ENCODE measurements at places on chromosomes 16 and 17.

GRCh38 chr16:83031524-83031923, 404.8 kb downstream of the CDH13 start:
- no peak for DNase-seq

- DNase-seq: no peak
These were observed 248.2 kb upstream of the MAF start for GRCh38 chr16:79848719-79849118.

GRCh38 chr17:825216-825615, 43.1 kb downstream of the MRM3 start:
- DNase-seq: no peak

DNA sequence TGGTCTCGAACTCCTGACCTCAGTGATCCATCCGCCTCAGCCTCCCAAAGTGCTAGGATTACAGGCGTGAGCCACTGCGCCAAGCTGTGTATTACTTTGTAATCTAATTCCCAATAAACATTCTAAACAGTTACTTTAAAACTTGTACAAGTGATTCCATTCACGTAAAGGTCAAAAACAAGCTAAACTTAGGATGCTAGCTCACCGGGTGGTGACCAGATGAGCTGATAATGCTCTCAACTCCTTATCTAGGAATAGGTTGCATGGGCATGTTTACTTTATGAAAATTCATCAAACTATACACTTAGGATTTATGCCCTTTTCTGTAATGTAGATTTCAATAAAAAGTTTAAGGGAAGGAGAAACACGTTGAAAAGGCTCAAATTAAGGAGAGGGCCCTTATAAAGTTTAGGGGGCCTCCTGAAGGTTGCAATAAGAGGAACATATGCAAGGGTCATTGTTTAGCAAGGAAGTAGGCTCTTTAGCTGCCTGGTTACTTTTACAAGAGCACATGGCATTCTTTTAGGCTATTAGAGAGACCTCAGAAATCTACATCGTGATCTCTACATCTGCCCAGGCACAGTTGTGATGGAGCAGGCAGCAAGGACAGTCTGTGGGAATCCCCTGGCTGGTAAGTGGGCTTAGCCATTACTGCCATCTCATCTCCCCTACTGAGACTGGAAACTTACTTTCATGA, 13.3 kb downstream of the CDR2 start:
- no peak for DNase-seq

DNA sequence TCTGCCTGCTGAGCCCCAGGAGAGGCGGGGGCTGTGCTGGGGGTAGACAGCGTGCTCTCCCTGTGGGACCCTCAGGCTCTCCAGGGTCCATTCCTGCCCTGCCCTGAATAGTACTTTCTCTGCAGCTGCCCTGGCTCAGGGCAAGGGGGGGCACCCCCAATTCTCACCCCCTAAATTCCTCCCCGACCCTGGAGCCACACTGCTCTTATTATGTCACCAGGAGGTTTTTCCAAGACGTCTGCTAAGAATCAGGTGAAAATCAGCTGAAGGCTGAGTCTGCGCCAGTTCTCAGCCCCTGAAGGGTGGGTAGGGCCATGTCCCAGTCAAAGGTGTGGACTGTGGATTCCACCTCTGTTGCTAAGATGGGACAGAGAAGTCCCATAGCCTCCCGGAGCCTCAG, 49.9 kb upstream of the MAP3K14 start:
- no peak for DNase-seq

DNA sequence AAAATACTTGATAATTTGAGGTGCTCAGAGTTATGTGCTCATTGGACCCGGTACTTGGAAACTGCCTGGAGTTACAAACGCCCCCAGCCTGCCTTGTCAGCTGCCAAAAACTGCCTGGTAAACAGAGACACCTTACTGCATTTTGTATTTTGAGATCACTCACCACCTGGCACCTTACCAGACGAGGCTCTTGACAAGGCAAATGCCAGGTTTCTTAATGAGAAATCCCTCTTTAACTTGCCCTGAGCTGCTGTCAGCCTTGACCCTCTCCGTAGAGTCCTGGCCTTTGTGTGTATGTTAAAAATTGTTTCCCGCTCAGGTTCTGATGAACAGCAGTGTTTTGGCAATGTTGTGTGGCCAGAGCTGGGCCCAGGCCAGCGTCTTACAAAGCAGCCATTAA, 28.8 kb downstream of the SYT17 start:
- DNase-seq: no peak

DNA sequence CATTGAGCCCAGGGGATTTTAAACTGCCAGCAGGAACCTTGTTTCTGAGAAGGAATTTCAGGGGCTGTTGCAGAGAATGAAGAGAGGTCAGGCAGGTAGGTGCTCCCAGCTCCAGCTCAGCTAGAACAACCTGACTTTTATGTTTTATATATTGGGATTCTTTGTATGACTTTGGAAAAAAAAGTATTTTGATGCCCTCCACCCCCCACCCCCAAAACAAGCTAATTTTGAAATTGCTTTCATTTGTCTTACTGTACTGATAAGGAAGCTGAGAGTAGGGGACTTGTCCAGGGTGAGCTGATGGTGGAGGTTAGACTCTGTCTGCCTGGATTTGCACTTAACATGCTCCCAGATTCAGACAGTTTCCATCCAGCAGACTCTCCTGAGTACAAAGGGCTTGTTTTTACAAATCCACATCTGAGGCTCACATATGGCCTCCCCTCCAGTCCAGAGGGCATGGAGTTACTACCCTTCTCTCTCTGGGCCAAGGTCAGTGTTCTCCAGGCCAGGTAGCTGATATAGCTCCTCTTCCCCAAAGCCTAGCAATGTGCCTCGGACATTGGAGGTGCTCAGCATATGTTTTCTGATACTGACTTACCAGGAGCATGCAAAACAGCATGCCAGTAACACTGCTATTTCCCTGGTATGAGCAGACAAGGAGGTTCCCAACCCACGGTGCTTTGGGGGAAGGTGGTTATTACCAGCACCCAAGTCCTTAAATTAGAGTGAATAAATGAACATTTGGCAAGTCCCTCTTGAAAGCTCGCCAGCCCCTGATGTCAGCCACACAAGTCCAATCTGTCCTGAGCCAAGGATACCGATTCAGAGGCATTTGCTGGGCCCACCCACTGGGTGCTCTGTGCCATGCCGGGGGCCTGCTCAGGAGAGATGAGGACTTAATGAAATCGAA, 11.3 kb downstream of the STX1B start:
- DNase-seq: no peak

DNA sequence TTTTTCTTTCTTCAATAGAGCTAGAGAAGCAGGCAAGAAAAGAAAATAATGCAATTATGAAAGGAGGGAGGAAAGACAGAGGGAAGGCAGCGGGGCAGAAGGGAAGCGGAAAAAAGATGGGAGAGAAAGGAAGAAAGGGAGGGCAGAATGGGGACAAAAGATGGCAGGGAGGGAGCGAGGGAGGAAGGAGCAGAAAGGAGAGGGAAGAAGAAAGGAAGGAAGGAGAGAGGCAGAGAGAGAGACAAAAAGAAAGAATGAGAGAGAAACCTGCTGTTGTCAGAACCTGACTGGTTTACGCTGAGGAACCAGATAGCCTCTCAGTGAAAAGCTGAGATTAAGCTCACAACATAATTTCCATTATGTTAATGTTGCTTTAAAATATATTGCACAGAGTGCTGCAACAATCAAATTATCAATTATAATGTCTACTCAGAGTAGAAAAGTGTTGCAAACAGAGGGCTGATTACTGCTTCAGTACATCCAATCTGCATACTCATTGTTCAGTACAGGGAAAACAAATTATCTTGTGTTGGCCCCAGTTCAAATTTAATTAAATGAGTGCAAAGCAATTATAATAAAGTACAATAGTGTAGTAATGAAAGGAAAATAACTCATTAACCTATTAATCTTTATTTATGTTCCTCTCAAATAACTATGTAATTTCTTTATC, 32.0 kb upstream of the TOX3 start:
- DNase-seq: no peak

DNA sequence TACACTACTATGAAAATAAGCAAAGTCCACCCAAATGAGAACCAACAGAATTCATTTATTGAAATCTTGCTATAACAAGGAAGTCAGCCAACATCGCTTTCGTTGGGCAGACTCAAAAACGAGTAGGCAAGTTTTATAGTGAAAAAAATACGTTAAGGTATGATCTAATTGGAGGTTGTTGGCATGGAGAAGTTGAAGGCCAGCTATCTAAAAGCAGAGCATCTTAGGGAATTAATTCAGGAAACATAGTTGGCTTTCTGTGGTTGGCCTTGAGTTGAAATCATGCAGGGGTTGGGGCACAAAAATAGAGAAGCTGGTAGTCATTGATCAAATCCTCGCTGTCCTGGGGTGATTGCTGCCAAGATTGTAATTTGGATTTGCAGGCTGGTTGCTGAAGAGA, 118.3 kb downstream of the PPM1E start:
- DNase-seq: no peak

- DNase-seq: no peak
These were observed 109.9 kb downstream of the GNAO1 start for GRCh38 chr16:56300891-56301850.

DNA sequence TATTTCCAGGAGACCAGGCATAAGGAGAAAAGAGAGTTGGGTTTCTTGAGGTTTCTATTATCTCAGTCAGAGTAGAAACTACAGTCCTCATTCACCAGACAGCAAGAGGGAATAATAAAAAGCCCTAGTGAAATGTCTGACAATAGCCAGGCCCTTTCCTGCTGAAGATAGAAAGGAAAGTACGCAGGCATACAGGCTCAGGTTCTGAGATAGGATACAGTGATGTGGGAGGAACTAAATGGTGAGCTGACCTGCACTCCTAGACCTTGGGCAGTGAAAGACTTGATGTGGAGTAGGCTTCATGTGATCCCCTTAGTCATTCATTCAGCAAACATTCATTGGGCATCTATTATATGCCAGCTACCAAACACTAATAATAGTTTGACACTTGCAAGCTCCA, 14.9 kb downstream of the ZNF821 start:
- DNase-seq: no peak

DNA sequence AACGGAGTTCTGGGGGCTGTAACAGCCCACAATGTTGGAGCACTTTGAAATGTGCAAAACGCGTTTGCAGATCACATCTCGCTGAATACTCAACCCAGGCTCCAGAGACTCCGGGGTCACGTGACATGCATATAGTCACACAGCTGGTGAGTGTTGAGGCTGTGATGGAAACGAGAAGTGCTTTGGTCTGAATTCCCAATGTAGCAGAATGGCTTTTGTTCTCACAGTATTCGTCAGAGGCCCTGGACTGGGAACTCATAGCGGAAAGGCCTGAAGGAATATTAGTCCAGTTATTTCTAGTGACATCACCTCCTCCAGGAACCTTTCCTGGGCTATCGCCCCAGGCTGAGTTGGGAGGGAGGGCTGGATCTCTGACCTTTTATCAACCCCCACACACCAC, 95.8 kb upstream of the CRHR1 start:
- DNase-seq: no peak

GRCh38 chr17:21375757-21376080, 438 bp upstream of the KCNJ12 start:
- DNase-seq: no peak

- no peak for DNase-seq
These were observed 118.5 kb downstream of the BRIP1 start for GRCh38 chr17:61744804-61745203.

DNA sequence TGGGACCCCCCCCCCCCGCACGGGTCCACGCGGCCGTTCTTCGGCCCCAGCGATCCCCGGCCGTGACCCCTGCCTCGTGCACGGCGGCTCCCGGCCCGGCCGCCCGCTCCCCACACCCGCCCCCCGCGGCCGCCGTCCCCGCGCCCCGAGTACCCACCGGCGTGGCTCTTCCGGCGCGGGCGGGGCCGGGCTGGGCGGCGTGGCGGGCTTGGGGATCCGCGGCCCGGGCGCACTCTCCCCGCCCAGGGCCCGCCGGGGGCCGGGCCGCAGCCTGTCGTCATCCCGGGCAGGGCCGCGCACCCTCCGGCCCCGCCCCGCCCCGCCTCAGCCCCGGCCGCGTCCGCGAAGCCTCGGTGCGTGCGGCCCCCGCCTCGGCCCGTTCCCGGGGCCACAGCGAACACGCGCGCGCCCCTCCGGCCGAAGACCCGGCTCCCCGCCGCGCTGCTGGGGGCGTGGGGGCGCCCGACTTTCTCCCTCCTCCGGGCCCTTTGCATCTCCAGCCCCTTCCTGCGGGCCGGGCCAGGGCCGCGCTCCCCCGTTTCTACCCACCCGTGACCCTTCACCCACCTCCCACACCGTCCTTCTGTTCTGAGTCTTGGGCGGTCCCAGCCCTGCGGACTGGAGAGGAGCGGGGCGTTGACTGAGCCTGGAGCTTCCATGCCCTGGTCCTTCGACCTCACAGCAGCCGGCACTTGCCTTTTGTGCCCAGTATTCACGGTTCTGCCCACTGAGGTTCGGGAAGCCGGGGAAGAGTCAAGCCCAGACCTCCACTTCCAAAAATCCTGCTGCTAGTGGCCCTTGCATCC, 840 bp downstream of the MYO1C start:
- DNase-seq: no peak

- no peak for DNase-seq
These were observed 3.1 kb upstream of the MIF4GD start for GRCh38 chr17:75273977-75274708.

DNA sequence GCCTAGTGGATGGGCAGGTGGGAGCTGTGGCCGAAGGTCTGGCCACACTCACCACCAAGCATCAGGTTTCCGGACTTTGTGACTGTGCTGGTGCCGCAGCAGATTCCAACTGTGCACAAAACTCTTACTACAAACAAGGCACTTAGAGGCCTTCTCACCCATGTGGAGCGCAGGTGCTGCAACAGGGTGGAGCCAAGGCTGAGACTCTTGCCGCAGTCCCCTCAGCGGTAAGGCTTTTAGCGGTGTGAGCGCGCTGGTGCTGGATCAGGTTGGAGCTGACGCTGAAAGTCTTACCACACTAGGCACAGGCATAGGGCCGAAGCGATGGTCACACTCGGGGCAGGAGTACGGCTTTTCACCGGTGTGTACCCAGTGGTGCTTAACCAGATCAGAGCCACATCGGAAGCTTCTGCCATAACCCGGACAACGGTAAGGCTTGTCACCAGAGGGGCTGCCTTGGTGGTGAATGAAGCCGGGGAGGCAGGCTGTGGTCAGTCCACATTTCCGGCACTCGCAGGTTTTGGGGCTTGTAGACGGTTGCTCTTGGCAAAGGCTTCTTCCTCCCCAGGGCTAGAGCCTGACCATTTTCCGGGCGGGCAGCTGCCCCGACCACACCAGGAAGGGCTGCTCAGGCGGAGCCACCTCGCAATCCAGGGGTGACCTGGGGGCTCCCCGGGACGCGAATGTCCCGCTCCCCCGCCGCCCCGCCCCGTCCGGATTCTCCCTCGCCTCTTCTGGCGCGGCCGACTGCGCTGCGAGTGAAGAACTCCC, 1.0 kb upstream of the ARMC5 start:
- DNase-seq: peak; percentile 52
